MCF 10A (cell line): ENCODE measurements at places on chromosomes 1 and 21. TPM values are rescaled to one million over a fixed set of nuclear protein-coding genes. Genes with fewer than 3 reads are reported as not detected.
A peak's percentile ranks its signal among the peaks of the same experiment; 100 is the strongest.

ZYG11A gene
- not detected in 2 replicates for total RNA-seq

OR2AJ1 gene
- total RNA-seq, result not detected in 2 replicates

DNA sequence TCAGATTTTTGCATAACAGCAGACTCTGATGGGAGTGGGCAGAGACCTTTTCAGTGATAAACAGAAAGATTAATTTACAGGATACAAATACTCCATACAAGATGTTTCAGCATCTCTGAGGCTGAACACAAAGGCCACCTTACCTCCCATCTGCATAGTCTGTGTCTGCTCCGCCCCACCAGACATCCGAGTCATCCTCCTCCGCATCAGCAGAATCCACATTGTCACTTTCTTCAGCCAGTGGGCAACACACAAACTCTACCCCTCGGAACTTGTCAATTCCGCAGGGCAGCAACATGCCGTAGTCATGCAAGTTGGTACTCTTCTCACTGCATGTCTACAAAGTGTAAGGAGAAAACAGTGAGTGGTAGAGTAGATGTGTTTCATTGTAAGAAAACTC is 119.7 kb downstream of the APP start:
- no peak for DNase-seq

CFAP74 gene
- total RNA-seq, result not detected in 2 replicates

FAM177B gene
- total RNA-seq, result 0.74 TPM in 1 of 2 replicates, not detected in the other

- peak; percentile 22 for DNase-seq
Observed at GRCh38 chr1:20485527-20486456, at the start of gene CAMK2N1. CAMK2N1 (minus strand) TSS chr1:20486210; CDS start chr1:20485379, 831 bp downstream.

DNA sequence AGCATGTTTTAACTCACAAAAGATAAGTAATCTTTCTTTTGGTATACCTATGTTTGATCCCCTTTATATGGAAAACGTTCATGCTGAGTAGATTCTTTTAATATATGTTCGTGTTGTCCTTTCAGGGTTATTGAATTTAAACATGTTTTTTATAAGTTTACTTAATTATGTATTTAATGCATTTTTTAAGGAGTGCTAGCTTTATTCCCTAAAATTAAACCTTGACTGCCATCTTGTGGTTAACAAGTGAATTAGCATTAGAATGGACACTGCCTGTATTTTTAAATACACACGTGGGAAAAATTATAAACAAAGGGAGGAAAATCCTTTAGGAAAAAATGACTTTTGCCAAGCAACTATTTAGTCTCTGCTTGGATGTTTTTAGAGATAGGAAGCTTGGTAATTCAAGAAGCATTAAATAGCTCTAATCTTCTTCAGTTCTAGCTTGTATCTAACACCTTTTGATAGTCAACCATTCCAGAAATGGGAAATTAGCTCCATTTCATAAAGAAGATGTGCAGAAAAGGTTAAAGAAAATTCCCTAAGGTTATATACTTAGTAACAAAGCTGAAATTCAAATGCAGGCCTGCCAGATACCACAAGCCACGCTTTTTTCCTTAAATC is 43.0 kb downstream of the UBE2U start:
- DNase-seq, result peak; percentile 60

GRCh38 chr1:229478852-229479251 is 29.3 kb downstream of the NUP133 start:
- no peak for DNase-seq

DNA sequence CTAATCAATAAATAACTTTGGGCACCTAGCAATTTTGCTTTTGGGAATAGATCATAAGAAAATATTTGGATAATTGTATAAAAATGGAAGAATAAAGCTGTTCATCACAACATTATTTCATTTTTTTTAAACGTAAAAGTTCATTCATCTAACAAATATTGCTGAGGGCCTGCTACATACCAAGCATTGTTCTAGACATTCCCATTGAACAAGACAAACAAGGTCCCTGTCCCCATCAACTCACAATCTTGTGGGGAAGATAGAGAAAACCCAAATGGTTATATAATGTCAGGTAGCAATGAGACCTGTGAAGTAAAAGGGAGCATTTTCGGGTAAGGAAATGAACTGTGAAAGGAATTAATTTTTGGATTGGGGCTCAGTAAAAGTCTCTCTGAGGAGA is 54.0 kb upstream of the BEND5 start:
- DNase-seq, result no peak
